ENCODE measurements at places on chromosomes 4 and X. TPM values are rescaled to one million over a fixed set of nuclear protein-coding genes. Genes with fewer than 3 reads are reported as not detected.
A peak's percentile ranks its signal among the peaks of the same experiment; 100 is the strongest.

ZFX gene
- polyA plus RNA-seq: 27.6 TPM

ATOH1 gene
- not detected for polyA plus RNA-seq

DNA sequence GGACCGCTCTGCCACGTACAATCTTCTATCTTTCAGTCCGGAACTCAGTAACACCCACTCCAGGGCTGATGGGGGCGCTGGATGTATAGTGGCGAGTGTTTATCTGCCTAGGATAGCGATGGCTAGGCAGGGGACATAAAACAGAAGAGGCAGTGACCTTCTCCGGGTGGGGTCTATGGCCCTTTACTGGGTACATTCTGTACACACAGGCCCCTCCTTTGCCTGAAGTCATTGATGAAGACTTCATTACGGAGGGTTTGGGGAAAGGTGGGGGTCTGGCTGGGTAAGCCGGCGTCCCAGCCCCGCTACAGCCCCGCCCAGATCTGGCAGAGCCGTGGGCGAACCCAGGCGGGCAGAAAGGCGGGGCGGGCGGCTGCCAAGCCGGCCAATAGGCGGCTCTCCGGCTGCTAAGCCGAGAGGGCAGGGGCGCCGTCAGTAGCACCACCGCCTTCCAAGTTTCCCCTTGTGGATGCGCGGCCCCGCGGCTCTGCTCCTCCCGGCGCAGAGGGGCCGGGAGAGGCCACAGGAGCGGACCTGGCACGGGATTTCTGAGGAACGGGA is at the start of gene CHST7:
Gene CHST7, plus strand, starts transcription at position 435 of the 561 bp plus-strand sequence. CDS start 167 bp downstream, outside the sequence.
- DNase-seq: peak; percentile 63

DNA sequence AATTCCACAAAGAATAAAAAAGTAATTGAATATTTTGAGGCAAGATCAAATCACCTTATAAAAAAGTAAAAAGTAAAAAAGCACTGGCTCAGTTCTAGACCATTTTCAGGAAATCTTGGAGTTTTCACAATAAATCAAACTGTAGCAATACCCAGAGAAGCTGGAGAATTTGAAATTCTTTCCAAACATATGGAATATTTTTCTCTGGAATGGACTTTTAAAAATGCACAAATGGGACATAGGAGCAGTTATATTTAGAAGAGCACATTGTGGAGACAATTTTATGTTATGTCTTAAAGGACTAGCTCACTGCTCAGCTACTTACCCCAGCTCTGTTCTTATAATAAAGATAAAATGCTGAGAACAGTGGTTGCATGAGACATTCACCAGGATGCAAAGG is 211.9 kb upstream of the KIT start:
- no peak for DNase-seq

DNA sequence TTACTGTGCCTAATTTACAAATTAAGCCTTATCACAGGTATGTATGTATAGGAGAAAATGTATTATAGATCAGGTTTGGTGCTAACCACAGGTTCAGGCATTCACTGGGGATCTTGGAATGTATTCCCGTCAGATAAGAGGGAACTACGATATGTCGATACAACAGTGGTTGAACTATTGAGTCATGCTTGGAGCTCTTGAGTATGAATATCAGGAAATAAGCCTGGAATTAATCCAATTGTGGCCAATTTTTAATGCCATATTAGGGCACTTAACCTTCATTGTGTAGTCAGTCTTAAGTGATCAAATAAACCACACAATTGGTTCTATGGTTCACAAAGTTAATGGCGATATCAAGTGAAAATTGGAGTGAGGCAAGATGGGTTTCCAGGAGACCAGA is 556.5 kb downstream of the IL1RAPL1 start:
- no peak for DNase-seq

DNA sequence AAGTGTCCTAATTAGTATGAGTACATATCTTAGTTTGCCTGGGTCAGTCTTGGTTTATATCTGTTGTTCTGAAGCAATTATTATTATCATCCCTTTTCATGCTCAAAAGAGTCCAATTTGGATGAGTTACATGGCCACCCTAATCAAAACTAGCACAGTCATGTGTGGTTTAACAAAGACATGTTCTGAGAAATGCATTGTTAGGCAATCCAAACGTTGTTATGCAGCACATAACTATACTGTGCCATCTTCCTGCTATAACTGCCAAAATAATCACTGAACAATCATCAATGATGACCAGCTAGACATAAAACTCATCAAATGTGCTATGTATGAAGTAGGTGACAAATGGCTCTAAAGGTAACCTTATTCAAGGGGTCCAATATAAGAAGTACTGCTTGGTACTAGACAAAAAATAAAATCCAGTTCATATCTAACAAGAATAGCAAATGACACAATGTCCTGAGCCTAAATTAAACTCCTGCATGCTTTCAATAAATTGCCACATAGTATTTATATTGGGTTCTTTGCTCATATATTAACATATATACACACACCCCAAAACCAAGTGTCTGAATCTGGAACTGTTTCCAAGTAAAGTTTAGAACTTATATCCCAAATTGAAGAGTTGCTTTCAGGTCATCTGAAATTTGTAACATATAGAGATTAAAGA is 41.9 kb downstream of the CNOT6L start:
- no peak for DNase-seq

Data from immature natural killer cell (primary cell).